Small intestine (tissue), 16 donors: ENCODE measurements at places on chromosomes 13 and 19. TPM values are rescaled to one million over a fixed set of nuclear protein-coding genes. Genes with fewer than 3 reads are reported as not detected.
A peak's percentile ranks its signal among the peaks of the same experiment; 100 is the strongest.

The ADGRE2 gene
- 0.27 TPM for polyA plus RNA-seq

The FLT3LG gene
- 4.9 TPM for polyA plus RNA-seq

The WTIP gene
- polyA plus RNA-seq = 3.8 TPM

The ITGBL1 gene
- not detected for polyA plus RNA-seq

DNA sequence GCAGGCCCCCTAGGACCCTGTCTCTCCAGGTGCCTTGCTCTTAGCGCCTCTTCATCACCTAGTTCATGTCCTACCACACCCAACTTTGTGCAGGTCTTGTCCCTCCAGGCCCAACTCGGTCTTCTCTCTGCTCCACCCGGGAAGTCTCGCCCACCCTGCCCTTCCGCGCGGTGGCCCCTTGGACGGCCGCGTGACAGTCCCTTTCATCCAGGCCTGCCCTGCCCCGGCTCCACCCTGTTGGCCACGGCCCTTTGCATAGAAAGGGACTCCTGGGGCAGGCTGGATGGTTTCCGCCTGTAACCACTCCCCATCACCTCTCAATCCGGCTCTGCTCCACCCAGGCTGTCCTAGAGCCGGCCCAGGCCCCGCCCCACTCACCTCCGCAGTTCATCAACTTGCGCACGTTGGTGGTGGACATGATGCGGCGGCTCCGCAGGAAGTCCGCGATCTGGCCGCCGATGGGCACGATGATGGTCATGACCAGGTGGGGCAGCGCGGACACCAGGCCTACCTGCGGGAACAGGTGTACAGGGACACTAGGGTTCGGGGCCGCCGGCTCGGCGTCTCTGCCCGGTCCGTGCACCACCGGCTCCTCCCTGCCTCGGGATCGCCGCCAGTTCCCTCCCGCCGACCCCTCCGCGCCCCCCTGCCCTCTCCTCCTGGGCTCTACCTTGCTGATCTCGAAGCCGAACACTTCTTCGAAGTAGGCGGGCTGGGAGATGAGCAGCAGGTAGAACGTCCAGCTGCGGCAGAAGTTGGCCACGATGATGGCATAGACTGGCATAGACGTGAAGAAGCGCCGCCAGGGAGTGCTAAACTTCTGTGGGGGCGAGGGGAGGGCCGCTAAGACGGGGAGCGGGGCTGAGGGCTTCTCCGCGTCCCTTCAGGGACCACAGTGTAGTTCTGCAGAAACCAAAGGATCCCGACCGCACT, 7.2 kb downstream of the GFY start:
- no peak for DNase-seq

DNA sequence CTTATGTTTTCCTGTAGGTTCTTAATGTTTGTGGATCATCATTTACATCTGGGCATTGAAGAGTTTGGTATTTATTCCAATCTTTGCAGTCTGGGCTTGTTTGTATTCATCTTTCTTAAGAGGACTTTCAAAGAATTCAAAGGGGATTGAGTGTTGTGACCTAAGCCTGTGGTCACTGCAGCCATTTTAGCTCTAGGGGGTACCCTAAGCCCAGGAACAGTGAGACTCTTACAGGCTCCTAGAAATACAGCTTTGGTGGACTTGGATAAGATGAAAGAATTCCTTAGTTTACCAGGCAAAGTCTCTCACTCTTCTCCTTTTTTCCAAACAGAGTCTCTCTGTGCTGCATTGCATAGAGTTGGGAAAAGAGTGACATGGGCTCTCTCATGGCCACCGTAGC, 2539.0 kb upstream of the PCDH20 start:
- DNase-seq = no peak

DNA sequence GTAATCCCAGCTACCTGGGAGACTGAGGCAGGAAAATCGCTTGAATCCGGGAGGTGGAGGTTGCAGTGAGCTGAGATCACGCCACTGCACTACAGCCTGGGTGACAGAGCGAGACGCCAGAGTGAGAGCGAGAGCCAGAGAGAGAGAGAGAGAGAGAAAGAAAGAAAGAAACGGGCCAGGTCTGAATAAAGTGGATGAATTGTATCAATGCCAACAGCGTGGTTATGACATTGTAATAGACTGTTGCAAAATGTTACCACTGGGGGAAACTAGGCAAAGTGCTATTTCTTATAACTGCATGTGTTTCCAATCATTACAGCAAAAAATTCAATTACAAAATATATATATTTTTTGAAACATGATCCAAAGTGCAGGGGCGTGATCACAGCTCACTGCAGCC, 11.8 kb upstream of the BTBD2 start:
- DNase-seq = no peak

DNA sequence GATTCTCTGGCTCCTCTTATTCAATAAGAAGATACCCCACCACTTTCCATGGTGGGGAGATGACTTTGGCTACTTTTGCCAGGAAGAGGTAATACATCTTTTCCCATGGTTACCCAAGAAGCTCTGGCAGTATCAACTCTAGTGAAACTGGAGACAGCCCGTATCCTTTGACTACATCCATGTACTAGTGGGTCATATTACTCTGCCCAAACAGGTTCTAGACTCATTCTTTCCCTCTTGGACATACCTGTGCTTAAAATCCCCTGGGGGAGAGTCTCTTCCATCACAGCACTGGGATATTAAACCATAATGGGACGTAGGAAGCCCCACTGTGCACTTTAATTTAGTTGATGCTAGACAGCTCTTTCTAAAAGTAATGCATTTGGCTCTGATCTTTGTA, 144.7 kb upstream of the KLF12 start:
- DNase-seq = no peak

DNA sequence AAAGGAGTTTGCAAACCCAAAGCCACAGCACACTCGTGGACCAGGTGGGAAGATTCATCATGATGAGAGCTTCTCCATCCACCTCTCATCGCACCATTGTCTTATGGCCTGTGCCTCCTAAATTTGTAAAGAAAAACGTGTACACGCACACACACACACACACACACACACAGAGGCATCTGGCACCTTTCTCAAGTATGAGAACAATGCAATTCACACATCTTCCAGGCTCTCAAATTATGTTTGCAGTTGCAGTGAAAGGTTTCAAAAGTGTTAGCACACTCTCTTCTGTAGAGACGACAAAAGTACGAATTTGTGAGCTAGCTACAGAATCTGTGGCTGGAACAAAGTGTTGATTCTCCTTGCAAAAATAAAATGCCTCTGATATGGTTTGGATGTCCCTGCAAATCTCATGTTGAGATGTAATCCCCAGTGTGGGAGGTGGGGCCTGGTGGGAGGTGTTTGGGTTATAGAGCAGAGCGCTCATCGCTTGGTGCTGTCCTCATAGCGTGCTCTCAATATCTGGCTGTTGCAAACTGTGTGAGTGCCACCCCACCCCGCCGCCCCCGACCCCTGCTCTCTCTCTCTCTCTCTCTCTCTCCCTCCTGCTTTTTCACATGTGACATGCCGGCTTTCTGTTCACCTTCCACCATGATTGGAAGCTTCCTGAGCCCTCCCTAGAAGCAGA, 21.8 kb upstream of the RAB20 start:
- no peak for DNase-seq

GRCh38 chr13:46296921-46297320, 85.2 kb downstream of the LRRC63 start:
- DNase-seq = no peak

- DNase-seq = no peak
Observed at GRCh38 chr13:74674720-74675119, 540.5 kb upstream of the KLF12 start.

DNA sequence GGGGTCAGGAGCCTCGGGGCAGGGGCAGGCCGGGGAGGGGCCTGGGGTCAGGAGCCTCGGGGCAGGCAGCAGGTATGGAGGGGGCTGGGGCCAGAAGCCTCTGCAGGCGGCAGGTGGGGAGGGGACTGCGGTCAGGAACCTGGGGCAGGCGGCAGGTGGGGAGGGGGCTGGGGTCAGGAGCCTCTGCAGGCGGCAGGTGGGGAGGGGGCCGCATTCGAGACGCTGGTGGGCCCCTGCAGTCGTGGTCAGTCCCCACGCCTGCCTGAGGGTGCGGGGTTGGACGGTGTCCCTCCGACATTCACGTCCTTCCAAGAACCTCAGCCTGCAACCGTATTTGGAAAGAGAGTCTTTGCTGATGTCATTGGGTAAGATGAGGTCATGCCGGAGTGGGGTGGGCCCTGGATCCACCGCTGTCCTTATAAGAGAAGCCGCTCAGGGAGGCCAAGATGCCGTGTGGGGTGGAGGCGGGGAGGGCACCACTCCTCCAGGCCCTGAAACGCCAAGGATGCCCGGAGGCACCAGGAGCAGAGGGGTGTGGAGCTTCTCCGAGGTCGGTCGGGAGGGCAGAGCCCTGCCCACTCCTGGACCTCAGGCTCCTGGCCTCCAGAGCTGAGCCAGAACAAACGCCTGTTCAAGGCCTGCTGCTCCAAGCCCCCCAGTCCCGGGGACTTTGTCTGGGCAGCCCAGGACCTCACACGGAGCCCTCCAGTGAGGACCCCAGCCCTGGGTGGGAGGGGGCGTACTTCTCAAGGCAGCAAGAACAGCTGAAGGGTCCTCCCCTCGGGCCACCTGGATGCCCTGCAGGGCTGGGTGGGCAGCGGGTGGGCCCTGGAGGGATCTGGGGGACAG, 30.1 kb downstream of the PIP5K1C start:
- DNase-seq = peak; percentile 41

DNA sequence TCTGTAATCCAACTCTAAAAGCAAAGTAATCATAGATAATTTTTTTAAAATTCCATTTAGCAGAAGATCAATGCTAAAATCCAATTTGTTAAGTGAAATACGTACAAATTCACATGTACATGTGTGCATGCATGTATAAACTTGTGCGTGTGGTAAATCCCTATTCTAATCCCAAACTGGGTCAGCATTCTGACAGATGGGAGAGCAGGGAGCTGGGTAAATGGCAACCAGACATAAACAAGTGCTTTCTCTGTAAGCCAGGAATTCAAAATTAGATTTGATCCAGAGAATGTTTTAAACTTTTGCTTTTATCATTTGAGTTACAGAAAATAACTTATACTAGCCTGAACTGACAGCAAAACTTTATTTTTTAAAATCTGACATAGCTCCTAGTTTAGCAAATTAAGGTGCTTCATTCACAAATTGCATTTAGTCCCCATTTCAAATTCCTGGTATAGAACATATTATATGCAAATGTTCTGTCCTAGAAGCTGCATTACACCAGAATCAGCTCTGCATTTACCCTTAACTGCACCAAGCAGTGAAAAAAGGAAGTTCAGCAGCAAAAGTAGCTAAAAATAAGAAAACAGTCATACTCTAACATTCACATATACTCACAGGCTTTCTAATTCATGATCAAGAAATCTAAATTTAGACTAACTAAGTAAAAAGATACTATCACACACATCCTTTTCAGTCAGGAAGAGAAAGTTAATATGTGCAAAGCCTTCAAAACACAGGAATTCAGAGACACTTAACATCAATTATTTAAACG, 32.6 kb downstream of the UBL3 start:
- DNase-seq = no peak

DNA sequence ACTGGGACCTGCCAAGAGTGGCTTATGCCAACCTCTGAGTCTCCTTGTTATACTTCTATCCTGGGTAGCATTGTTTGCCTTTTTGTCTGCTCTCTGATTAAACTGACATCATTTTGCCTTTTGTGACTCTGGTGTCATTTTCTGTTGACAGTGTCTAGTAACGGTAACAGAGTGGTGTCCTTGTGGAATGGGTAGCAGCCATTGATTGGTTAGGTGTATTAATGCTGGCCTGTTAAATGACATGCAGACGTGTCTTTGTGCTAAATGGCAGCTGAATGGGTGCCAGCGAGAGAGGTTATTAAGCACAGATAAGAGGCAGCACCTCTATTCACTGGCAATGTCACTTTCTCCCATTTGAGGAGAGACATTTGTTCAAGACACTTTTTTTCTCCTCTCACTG, 1289.4 kb downstream of the PCDH9 start:
- no peak for DNase-seq

GRCh38 chr13:88022431-88023208, 351.4 kb downstream of the SLITRK5 start:
- no peak for DNase-seq

DNA sequence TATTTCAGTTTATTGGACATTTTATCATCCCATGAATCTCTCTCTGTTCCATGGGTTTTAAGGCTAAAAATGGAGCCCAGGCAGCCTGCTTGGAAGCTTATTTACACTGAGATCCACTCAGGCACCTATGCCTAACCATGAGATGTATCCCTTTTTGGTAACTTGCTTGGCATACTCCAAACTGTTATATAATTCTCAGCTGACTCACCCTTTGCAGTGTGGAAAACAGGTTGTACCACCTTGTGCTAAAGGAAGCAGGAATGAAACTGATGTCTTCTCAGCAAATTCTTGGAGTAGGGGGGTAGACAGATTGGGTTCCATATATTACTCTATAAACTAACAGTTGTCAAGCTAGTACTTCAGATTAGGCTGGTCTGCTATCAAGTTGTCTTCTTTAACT, 483.6 kb downstream of the KLF5 start:
- DNase-seq = no peak

GRCh38 chr13:92221916-92222315, 823.5 kb downstream of the GPC5 start:
- peak; percentile 46 for DNase-seq

- peak; percentile 97 for DNase-seq
Observed at GRCh38 chr19:18173572-18174288, at the start of gene IFI30. Gene IFI30 (plus strand): TSS chr19:18173813. CDS start chr19:18173842, 29 bp downstream.

DNA sequence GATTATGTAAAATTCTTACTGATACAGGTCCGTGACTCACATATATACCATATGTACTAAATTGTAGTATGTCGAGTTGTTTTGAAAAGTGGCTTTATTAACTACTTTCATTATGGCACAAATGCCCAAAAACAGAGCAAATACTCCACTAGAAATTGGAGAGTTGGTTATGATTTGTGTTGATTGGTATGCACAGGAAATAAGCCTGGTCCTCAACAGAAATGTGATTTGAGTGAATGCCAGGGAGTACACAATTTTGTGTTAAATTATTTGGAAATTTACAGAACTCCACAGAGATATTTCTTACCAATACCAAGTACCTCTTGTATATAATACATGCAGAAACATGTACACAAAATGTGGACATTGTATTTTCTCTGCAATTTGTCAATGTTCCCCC, 676.7 kb downstream of the PCDH9 start:
- DNase-seq = no peak

GRCh38 chr19:39906820-39907611, 27.4 kb downstream of the FCGBP start:
- DNase-seq = no peak

- DNase-seq = no peak
Observed at GRCh38 chr13:23883255-23883654, 5.9 kb downstream of the MIPEP start.

- DNase-seq = no peak
Observed at GRCh38 chr13:92807966-92808365, 418.6 kb upstream of the GPC6 start.

- peak; percentile 10 for DNase-seq
Observed at GRCh38 chr13:104586051-104586746, 1520.0 kb upstream of the SLC10A2 start.
